ENCODE measurements at places on chromosomes 2 and 18.

- DNase-seq = no peak
Measured at GRCh38 chr18:58351776-58352175, 277.1 kb downstream of the ALPK2 start.

GRCh38 chr2:236720974-236721540, 151.4 kb downstream of the ACKR3 start:
- no peak for DNase-seq

GRCh38 chr2:67258831-67259230, 138.3 kb upstream of the ETAA1 start:
- DNase-seq = no peak

- DNase-seq = no peak
Measured at GRCh38 chr2:221567231-221567760, 4.8 kb downstream of the EPHA4 start.
